PC-9 (cell line): ENCODE measurements at places on chromosomes 5 and 9.

DNA sequence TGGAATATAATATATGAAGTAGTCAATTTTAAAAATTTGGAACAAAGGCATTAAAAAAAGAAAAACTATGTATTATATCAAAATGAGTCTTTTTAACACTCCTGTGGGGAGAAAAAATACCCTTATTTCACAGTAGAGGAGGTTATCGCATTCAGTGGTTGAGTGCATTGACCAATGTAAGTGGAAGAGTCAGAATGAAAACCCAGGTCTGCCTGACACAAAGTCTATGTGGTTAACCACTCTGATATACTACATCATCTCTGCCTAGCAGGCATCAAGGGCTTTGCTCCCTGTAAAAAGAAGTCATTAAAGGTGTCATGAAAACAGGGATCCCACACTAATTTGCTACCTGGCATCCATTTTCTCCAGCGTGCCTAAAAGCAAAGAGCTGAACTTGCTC is 417.2 kb upstream of the C9orf72 start:
- DNase-seq: no peak

- DNase-seq: no peak
These were observed 693 bp upstream of the RGS3 start for GRCh38 chr9:113462781-113463286.

DNA sequence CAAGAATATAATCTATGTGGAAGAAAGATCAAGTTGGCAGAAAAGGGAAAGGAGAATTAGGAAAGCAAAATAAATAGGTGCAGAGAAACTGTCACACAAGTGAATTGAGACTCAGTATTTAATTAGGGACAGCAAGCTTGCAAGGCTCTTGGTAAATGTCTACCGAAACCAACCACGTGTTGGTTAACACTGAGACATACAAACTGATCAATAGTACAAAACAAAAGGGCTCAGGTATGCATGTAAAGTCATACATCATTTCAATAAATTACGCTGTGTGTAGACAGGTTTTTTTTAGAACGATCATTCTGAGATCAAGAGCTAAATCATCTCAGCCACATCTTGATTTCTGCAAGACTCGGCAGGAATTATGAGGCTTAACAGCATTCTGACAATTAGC is 225.4 kb downstream of the EBF1 start:
- DNase-seq: no peak

DNA sequence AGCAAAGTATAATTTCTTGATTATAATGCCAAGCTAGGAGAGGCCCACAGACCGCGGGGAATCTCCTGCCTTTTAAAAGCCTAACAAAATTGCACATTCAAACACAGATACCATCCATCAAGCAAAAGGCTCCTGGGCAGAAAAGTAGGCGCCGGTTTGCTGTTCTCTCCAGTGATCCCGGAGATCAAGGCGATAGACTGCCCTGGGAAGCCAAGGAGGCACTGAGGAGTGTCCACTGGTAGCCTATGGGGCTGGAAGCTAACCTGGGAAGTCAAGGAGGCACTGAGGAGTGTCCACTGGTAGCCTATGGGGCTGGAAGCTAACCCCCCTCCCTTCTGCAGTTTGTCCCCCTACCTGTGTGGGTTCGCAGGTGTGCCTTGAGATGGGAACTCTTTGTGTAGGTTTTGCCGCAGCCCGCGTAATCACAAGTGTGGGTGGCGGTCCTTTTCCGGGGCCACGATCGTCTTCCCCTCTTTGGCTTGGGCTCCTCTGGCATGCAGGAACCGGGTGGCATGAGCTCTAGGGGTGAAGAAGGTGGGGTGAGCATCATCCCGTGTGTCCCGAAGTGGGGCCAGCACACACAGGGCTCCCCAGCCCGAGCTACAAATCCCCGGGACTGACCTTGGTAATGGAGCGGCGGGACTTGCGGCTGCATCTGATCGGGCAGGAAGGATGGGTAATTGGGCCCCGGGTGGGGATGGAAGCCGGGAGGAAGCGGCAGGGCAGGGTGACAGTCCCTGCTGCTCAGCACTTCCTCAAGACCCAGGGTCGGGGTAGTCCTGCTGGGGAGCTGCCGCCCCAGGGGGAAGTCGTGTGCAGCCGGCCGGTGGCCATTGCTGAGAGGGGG is 2.7 kb downstream of the KLF4 start:
- DNase-seq: peak; percentile 31

DNA sequence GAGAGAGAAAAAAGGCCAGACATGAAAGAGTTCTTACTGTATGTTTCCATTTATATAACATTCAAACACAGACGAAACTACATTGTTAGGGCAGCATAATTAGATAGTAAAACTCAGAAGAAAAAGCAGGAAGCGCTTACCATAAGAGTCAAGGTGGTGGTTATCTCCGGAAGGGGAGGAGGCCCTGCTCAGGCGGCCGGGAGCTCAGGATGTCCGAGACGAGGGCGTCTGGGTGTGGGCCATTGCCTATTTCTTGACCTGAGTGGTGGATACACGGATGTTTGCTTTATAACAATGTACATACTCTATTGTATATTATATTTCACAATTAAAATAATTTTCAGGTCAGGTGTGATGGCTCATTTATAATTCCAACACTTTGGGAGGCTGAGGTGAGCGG is 80.9 kb upstream of the COL5A1 start:
- DNase-seq: no peak

- DNase-seq: no peak
These were observed 4.2 kb upstream of the GDNF start for GRCh38 chr5:37844009-37844408.

DNA sequence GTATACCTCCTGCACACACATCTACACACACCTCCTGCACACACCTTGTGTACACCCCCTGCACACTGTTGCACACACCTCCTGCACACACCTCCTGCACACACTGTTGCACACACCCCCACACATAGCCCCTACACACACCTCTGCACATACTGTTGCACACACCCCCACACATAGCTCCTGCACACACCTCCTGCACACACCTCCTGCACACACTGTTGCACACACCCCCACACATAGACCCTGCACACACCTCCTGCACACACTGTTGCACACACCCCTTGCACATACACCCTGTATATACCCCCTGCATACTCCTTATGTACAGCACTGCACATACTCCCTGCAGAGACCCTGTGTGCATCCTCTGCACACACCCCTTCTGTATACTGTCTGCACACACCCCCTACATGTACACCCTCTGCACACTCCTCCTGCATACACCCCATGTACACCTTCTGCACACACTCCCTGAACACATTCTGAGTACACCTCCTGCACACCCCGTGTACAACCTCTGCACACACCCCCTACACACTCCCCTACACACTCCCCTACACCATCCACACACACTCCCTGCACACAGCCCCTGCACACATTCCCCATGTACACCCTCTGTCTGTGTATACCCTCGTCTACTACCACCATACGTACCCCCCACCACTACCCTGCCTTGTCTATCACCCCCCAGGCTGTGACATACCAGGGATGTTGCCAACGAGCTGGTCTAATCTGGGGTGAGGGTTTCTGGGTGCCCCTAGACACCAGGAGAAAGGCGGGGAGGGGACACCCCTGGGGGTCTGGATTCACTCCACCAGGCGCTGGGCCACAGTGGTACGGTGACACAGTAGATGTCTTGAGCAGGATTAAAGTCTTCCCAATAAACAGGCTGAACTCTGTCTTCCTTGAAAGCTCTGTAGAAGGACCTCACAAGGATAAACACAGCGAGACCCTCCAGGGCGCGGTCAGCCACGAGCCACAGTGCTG is 1.1 kb upstream of the CEP72 start:
- no peak for DNase-seq

GRCh38 chr5:137305971-137306602 is 193.0 kb downstream of the SPOCK1 start:
- DNase-seq: no peak

GRCh38 chr5:158349987-158350386 is 491.0 kb upstream of the CLINT1 start:
- no peak for DNase-seq

- no peak for DNase-seq
These were observed 489.1 kb downstream of the PRDM9 start for GRCh38 chr5:23996525-23996924.

GRCh38 chr9:86185872-86186271 is 73.6 kb downstream of the C9orf153 start:
- DNase-seq: no peak

DNA sequence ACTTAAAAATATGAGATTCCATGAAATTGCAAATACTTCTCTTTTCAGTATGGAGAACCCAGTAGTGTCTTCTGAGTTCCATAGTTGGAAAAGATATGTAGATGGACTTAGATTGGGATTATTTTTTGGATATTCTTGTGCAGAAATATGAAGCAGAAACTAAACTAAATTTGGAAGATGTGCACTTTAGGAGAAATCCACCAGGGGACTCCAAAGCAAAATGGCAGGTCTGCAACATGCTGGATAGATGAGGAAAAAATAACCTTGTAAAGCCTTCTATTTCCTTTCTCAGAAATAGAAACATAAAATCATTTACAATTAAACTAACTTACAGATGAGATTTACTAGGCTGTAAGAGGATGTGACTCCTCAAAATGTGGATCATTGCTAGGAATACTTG is 49.2 kb upstream of the MINAR2 start:
- no peak for DNase-seq

DNA sequence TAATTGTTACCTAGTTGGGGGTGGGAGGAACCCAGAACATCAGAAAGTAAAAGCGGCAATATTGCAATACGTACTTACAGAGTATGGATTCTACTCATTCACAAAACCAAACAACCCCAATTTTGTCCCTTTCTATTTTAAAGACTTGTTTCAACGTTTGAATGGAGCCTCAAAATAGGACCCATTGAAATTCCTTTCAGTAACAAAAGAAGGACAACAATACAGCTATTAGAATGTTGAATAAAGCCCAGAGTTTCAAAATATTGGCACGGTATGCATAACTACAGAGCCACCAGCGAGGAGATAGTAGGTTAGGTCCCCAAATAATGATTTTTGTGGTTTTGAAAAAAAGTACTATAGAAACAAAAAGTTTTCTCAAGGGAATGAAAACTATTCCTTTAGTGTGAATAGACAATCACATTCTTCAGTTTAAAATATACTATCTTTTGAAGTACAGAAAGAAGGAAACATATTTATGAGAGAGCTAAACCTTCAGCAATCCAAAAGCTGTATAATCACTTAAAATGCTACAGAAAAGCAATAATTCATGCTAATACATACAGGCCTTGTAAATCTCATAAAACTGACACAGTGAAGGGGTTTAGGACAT is 235.5 kb downstream of the RFX3 start:
- DNase-seq: no peak

- DNase-seq: no peak
These were observed 213.7 kb downstream of the TLR4 start for GRCh38 chr9:117917873-117918272.

DNA sequence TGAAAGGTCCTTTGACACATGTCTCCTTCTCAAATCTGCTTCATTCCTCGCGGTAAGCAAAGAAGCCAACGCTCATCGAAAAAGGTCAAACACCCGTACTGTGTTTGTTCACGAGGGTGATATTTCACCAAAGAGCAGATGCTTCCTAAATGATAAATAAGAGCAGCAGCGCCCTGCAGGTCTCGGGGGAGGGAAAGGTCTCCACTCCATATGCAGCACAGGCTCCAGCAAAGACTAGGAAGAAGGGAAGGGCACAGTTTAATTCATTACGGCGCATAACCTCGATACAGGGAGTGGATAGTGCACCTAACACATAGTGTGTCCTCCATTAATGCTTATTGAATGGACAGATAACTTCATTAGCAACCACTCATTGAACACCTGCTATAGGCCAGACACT is 593.3 kb downstream of the CDK5RAP2 start:
- DNase-seq: no peak
